B cell (primary cell): ENCODE measurements at places on chromosomes 4 and X. TPM values are rescaled to one million over a fixed set of nuclear protein-coding genes. Genes with fewer than 3 reads are reported as not detected.
A peak's percentile ranks its signal among the peaks of the same experiment; 100 is the strongest.

GRSF1 gene
- total RNA-seq, result 43.2 and 44.2 TPM in 2 replicates

KLKB1 gene
- total RNA-seq, result 0.44 and 0.73 TPM in 2 replicates

RAI2 gene
- total RNA-seq, result not detected in 2 replicates

SLC25A14 gene
- total RNA-seq, result 21.1 and 23.7 TPM in 2 replicates

CSAG3 gene
- total RNA-seq, result not detected in 2 replicates

LRCH2 gene
- not detected in 2 replicates for total RNA-seq

OTOP1 gene
- total RNA-seq, result not detected in 2 replicates

PCDH7 gene
- not detected in 2 replicates for total RNA-seq

ANK2 gene
- total RNA-seq, result 3.6 and 4.2 TPM in 2 replicates

GIMD1 gene
- not detected in 2 replicates for total RNA-seq

NWD2 gene
- total RNA-seq, result not detected in 2 replicates

GRCh38 chr4:108751321-108751720, 11.5 kb downstream of the ETNPPL start:
- no peaks in the 10 kb centered on the region for H3K4me1 ChIP-seq
- no peaks in the 10 kb centered on the region for H3K27me3 ChIP-seq
- H3K27ac ChIP-seq, result no peak overlapping the region
- no peaks in the 10 kb centered on the region for H3K36me3 ChIP-seq
- DNase-seq, result no peak
- H3K4me3 ChIP-seq, result no peak overlapping the region

GRCh38 chr4:39383690-39384089, 17.5 kb upstream of the RFC1 start:
- no peaks in the 10 kb centered on the region for H3K27me3 ChIP-seq
- H3K27ac ChIP-seq, result no peak overlapping the region
- no peaks in the 10 kb centered on the region for H3K36me3 ChIP-seq
- H3K4me3 ChIP-seq, result no peak overlapping the region

DNA sequence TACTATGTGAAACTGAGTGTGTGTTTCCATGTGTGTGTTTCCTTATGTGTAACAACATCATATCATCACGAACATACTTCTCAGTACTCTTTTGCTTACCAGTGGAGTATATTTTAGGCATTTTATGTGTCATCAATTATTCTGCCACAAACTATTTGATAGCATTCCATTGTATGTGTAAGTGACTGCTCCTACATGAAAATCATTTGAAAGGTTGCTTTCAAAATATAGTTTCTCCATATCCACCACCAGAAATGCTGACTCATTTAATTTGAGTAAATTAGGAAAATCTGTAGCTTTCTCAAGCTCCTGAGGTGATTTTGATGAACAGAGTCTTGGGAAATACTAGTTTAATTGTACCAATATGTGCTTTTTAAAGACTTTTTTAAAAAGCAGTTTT, 376.2 kb downstream of the PCDH18 start:
- no peaks in the 10 kb centered on the region for H3K4me1 ChIP-seq
- no peaks in the 10 kb centered on the region for H3K36me3 ChIP-seq
- no peak for DNase-seq
- H3K27me3 ChIP-seq, result no peaks in the 10 kb centered on the region

DNA sequence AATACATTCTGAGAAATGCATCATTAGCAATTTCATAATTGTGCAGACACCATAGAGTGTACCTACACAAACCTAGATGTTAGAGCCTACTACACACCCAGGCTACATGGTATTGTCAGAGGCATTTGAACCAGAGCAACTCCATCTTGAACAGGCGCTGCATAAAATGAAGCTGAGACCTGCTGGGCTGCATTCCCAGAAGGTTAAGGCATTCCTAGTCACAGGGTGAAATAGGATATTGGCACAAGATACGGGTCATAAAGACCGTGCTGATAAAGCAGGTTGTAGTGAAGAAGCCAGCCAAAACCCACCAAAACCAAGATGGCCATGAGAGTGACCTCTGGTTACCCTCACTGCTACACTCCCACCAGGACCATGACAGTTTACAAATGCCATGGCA, 116.4 kb downstream of the LARP7 start:
- no peaks in the 10 kb centered on the region for H3K36me3 ChIP-seq
- H3K27ac ChIP-seq, result no peak overlapping the region
- no peaks in the 10 kb centered on the region for H3K4me1 ChIP-seq
- H3K4me3 ChIP-seq, result no peak overlapping the region
- DNase-seq, result no peak

GRCh38 chrX:124028182-124028581, 66.7 kb downstream of the STAG2 start:
- H3K4me3 ChIP-seq, result no peak overlapping the region
- no peak overlapping the region for H3K27ac ChIP-seq
- peaks cover 3% of the 10 kb centered on the region for H3K4me1 ChIP-seq
- no peak for DNase-seq

DNA sequence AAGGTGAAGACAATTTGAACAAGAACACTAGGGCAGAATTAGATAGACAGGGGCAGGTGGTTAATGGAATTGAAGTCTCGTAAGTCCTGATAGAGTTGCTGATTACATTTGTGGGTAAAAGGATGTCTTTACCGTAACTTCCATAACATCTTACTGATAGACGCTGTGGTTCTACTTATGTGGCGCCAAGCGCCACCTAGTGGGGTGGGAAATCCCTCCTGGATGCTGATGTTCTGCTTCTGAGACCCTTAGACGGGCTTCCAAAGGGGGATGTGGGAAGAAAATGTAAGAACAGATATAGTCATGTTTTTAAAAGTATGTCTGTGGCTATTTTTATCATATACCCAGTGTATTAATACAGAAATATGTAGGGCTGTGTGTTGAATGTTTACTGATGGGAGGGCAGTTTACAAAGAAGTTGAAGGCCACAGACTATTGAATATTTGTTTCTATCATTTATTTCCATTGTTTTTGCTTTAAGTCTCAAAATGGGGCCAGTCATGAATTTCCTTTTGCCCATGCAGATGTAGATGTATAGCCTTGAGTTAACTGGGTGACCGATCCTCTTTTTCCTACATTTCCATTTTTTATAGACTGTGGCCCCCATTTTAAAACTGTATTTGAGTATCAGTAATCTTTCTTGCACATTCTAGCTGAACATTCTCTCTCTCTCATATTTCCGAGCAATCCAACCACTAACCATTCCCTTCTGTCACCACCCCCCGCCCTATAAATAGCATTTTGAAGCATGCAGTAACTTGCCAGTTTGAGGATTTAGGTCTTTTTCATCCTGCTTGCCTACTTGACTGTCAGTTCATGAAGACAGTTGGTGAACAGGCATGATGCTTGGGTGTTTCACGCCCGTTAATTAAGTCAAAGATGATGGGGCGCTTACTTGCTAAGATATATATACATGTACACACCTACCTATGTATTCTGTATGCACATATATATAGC, 12.1 kb upstream of the TLR8 start:
- no peaks in the 10 kb centered on the region for H3K36me3 ChIP-seq
- H3K27ac ChIP-seq, result no peak overlapping the region
- H3K27me3 ChIP-seq, result no peaks in the 10 kb centered on the region
- DNase-seq, result peak; percentile 73

- H3K4me3 ChIP-seq, result no peak overlapping the region
- no peak overlapping the region for H3K27ac ChIP-seq
Measured at GRCh38 chrX:145199078-145199477, 48.2 kb upstream of the SPANXN1 start.

DNA sequence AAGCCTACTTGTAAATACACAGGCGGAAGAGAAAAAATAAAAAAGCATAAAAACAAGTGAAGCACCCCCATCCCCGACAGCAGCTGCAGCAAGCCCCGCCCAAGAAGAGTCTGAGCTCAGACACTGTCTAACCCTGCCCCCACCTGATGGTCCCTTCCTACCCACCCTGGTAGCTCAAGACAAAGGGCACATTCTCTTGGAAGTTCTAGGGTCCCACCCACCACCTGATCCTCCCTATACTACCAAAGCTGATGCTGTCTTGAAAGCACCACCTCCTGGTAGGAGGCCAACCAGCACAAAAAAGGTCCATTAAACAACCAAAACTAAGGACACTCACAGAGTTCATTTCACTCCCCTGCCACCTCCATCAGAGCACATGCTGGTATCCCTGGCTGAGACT, 308.2 kb downstream of the KLHL13 start:
- no peak overlapping the region for H3K4me3 ChIP-seq
- H3K36me3 ChIP-seq, result no peaks in the 10 kb centered on the region
- no peaks in the 10 kb centered on the region for H3K27me3 ChIP-seq
- H3K4me1 ChIP-seq, result no peaks in the 10 kb centered on the region

DNA sequence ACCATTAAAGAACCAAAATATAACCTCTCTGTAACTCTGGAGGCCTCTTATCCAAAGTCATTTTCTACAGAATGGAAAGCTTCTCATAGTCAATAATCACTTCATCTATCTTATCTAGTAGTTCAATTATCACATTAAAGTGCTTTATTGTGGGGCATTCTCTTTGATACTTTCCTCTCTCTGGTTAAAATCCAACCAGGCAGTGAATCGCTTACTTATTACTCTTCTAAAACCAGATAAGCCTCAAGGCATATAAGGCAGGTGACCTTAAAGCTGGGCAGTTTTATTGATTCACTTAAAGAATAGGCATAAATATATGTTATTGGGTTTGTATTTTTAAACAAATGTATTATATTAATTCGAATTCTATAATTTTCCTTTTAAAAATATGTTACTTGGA, 2162.1 kb upstream of the TENM3 start:
- no peak for DNase-seq
- H3K4me1 ChIP-seq, result no peaks in the 10 kb centered on the region
- H3K4me3 ChIP-seq, result no peak overlapping the region
- no peaks in the 10 kb centered on the region for H3K36me3 ChIP-seq
- H3K27ac ChIP-seq, result no peak overlapping the region
- H3K27me3 ChIP-seq, result no peaks in the 10 kb centered on the region

DNA sequence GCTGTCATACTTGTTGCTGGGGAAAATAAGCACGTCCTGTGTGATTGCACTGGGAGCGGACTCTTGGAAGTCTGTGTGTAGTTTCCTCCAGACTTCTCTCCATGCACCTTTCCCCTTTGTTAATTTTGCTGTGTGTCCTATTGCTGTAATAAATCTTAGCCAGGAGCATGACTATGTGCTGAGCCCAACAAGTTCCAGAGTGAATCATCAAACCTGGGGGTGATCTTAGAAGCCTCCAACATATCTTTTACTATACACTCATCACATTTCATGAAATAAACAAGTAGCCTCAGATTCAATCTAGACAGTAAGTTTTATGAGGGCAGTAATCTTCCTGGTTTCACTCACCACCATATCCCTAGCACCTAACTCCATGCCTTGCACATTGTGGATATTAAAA, 43.3 kb upstream of the FGF13 start:
- DNase-seq, result no peak
- H3K27ac ChIP-seq, result no peak overlapping the region
- no peaks in the 10 kb centered on the region for H3K4me1 ChIP-seq
- no peak overlapping the region for H3K4me3 ChIP-seq
- H3K36me3 ChIP-seq, result no peaks in the 10 kb centered on the region
- no peaks in the 10 kb centered on the region for H3K27me3 ChIP-seq

DNA sequence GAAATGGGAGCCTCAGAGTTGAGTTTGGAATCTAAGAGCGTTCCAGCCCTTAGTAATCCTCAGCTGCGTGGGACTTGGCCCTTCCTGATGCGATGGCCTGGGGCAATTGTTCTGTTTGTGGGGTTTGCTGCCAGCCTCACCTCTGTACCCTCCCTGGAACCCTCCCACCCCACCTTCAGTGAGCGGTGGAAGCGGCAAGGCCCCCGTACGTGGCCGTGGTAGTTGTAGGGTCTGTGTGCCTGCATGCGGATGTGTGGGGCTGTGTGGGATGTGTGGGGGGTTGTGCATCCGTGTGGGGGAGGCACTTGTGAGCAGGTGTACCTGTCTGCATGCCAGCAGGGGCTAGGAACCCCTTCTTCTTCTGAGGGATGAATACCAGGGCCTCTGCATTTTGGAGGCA, 65.4 kb upstream of the ADRA2C start:
- no peak overlapping the region for H3K27ac ChIP-seq
- no peaks in the 10 kb centered on the region for H3K36me3 ChIP-seq
- DNase-seq, result no peak
- no peaks in the 10 kb centered on the region for H3K4me1 ChIP-seq
- H3K4me3 ChIP-seq, result no peak overlapping the region

DNA sequence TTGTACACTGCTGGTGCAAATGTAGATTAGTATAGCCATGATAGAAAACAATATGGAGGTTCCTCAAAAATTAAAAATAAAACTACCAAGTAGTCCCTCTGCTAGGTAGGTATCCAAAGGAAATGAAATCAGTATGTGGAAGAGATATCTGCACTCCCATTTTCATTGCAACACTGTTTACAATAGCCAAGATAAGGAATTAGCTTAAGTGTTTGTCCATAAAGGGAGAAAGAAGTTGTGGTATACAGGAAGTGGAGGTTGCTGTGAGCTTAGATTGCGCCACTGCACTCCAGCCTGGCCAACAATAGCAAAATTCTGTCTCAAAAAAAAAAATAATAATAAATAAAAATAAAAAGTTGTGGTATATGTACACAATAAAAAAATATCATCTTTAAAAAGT, 325.0 kb upstream of the EMCN start:
- no peaks in the 10 kb centered on the region for H3K4me1 ChIP-seq
- H3K27me3 ChIP-seq, result no peaks in the 10 kb centered on the region
- H3K4me3 ChIP-seq, result no peak overlapping the region

- no peaks in the 10 kb centered on the region for H3K27me3 ChIP-seq
- DNase-seq, result no peak
- no peak overlapping the region for H3K4me3 ChIP-seq
- peaks cover 14% of the 10 kb centered on the region for H3K36me3 ChIP-seq
- no peak overlapping the region for H3K27ac ChIP-seq
- H3K4me1 ChIP-seq, result no peaks in the 10 kb centered on the region
Measured at GRCh38 chr4:13476915-13477314, 7.2 kb downstream of the RAB28 start.

- no peak overlapping the region for H3K4me3 ChIP-seq
- H3K27me3 ChIP-seq, result peaks cover 10% of the 10 kb centered on the region
- no peaks in the 10 kb centered on the region for H3K4me1 ChIP-seq
- no peak overlapping the region for H3K27ac ChIP-seq
Measured at GRCh38 chr4:1459081-1459721, 53.0 kb upstream of the NKX1-1 start.

DNA sequence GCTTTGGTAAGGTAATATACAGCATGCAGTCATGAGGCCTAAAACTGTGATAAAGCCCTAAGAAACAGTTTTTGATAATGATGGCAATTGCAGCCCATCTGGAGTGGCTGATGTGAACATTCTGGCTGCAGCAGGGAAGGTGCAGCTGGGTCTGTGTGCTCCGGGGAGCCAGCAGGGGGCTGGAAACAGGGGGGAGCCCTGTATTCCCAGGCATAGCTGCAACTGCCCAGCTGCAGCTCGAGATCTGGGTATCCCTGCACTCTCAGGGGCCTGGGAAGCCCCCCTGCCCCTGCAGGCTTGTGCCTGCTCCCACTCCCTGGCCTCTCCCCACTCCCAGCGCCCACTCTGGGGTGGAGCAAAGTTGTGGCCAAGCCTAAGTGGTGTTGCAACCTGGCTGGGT, 95.6 kb downstream of the RRAGB start:
- no peak overlapping the region for H3K27ac ChIP-seq
- H3K27me3 ChIP-seq, result no peaks in the 10 kb centered on the region
- no peak overlapping the region for H3K4me3 ChIP-seq
- no peaks in the 10 kb centered on the region for H3K36me3 ChIP-seq
- no peak for DNase-seq
- no peaks in the 10 kb centered on the region for H3K4me1 ChIP-seq
